ENCODE measurements at places on chromosomes 4 and X.
A peak's percentile ranks its signal among the peaks of the same experiment; 100 is the strongest.

GRCh38 chr4:7635445-7636239 lies 200.9 kb upstream of the PSAPL1 start:
- no peak for DNase-seq

DNA sequence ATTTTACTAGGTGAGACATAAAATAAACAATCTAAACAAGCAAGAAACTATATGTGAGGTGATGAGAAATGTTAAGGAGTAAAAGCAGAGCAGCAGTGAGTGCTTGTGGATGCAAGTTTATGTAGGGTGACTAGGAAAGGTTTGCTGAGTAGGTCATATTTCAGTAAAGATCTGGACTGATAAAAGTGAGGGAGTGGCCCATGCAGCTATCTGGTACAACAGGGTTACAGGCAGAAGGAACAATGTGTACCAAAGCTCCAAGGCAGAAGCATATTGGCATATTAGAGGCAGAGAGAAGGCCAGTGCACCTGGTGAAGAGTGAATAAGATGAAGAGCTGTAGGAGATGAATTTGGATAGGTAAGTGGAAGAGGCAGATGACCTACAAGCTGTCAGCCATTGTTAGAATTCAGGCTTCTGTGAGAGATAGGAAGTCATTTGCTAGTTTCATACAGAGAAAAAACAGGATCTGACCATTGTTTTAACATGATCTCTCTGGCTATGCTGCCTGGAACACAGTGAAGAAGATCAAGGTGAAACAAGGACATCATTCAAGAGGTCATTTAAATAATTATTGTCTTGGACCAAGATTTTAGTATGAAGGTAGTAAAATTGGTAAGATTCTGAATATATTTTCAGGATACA lies 274.6 kb downstream of the ANKRD50 start:
- DNase-seq, result no peak

DNA sequence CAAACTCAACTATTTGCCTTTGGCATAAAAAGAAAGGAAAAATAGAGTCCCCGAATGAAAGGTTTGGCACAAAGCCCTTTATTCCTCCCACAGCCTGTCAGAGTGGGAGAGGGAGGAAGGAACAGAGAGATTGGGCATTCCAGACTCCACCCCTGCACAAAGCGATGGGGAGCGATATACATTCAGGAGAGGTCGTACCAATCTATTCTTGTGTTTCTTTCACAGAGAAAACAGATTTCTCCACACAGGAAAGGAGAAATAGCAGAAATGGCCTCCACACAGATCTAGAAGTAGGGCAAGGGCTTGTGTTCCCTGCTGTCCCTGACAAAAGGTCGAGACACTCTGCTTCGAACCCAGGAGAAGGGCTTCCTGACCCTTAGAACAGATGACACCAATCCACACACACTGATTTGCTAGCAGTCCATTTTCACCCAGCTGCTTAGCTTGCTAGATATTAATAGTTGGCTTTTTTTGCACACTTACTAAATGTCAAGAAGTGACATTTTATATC lies 197.4 kb downstream of the MAML3 start:
- DNase-seq, result no peak

- DNase-seq, result no peak
These were observed 1831.8 kb downstream of the PCDH7 start for GRCh38 chr4:32551943-32552342.

- no peak for DNase-seq
These were observed 289.7 kb downstream of the SHOX start for GRCh38 chrX:920234-920799.

- no peak for DNase-seq
These were observed 43.6 kb downstream of the BLTP1 start for GRCh38 chr4:122195718-122196117.

DNA sequence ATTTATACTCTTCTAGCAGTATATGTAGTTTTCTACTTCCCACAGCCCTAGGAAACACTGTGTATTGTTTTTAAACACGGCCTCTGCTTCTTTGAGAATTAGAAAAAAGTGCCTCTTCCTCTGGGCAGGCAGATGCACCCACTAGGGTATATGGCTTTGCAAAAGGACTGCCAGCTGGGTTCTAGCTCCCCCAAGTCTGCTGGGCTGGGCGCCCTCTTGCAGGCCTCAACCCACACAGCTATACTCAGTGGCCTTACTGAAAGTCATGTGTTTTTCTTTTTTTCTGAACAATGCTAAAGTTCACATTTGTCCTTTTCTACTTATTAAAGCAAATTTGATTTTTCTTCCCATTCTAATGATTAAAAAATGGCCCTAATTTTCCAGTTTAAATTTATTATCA lies 35.5 kb upstream of the BMPR1B start:
- DNase-seq, result no peak

- no peak for DNase-seq
These were observed 55.6 kb upstream of the CCSER1 start for GRCh38 chr4:90071289-90072235.

DNA sequence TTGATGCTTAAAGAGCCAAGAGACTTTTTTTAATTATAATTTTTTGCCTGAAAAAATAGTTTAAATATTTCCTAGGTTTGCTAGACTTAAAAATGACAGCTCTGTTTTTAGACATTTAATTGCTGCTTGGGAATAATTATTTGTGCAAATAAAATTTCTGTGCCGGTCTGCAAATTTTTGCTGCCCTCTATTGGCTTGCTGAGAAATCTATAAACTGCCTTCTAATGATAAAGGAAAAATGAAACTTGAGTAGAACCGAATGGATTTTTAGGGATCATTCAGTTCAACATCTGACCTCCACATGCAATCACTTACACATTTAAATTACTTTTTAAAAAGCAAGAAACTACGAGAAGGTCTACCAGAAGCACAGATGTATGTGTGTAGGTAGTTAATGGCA lies 434.0 kb downstream of the FAM133A start:
- no peak for DNase-seq

- no peak for DNase-seq
These were observed 25.4 kb upstream of the LIMCH1 start for GRCh38 chr4:41512596-41512995.

DNA sequence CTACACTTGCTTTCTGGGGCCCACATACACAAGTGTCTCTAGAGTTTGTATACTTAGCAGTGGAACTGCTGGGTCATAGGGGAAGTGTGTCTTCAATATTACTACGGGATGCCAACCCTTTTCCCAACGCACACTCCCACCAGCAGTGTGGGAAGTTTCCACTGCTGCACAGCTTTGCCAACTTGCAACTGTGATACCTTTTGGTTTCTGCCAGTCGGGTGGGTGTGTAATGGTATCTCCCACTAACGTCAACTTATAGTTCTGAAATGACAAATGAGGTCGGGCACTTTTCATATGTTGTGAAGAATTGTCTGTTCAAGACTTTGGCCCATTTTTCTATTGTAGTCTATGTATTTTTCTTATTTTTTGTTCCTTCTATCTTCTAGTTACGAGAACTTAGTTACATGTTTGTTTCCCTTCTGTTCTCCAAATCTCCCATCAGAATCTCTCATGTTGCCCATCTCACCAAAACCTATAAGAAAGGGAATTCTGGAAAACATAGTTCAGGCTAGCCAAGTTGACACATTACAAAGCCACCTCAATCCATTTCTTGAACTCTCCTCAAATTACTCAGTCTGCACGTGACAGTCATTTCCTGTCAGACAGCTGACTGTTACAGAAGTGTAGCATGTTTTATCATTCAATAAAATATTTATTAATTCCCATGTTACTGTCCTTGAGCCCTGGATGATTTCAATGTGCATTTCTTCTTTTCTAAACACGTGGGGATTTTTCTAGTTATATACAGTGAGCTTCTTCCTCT lies 30.7 kb downstream of the PNMA6E start:
- no peak for DNase-seq

DNA sequence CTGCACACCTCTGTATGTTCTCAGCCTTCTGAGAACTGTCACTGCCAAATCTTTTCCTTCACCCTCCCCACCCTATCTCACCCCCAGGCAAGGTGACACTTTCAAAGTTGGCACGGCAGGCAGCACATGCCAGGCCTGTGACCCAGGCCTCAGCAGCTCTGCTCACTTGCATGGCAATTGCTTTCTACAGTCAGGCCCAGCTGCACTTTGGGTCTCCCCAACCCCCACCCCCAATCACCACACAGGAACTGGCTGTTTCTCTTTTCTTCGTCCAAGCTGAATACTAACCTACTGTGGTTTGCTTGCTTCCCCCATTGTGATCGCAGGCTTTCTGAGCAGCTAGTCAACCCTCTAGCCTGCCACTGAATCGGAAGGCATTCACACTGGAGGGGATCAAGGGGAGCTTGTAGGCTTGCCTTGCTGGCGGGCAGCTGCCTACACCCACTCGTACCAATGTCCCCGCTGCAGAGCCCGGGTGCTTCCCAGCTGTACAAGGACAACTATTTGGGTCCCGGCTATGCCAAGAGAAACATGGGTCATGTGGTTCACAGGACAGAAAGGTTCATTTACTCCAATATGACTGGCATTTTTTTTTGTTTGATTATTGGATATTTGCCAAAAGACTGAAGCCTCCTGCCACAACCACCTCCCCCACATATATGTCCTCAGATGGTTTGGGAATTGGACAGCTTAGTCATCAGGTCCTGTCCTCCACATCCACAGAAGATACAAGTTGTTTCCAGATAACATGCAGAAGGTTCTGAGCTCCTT lies 28.1 kb downstream of the SLC25A43 start:
- no peak for DNase-seq

- no peak for DNase-seq
These were observed 489.4 kb upstream of the MAGEB18 start for GRCh38 chrX:25648790-25649189.

GRCh38 chr4:114423582-114423981 lies 175.0 kb upstream of the UGT8 start:
- DNase-seq, result no peak

GRCh38 chr4:183098019-183098722 lies 886 bp upstream of the WWC2 start:
- DNase-seq, result peak; percentile 5

All from T-helper 17 cell (primary cell).